ENCODE measurements at places on chromosomes 12 and 14.
A peak's percentile ranks its signal among the peaks of the same experiment; 100 is the strongest.

DNA sequence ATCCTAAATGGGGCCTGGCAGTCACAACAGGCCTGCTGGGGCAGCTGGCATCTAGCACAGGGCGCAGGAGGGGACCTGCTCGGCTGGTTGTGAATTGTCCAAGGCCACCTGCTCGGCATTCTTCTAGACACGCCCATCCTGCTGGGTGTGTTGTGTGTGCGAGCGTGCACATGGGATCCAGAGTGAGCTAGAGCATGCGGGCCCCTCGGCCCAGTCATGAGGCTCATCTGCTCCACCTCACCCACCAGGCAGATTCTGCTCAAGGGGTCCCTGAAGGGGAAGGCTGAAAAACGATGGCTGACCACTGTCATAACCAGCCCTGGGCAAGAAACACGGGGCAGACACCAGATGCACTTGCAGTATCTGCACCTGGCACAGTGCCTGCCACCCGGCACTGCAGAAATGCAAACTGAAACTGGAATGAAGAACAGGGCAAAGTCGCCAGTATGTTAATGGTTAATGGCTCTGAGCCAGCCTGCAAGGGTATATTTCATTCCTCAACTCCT, 31.8 kb downstream of the MAX start:
- no peak for DNase-seq

DNA sequence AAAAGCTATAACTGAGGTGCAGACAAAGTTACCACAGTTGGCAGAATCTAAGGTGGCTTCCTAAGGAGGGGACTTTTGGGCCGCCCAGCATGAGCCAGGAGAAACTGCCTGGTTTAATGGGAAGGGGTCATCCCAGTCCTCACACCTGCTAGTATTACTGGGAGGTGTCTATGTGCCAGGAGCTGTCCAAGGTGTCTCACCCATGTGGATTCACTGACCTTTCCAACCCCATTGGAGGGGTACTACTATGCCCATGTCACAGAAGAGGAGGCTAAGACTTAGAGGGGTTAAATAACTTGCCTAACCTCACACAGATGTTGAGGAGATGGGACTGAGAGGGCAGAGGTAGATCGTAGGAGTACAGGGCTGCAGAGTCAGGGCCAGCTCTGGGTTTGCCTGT, 10.2 kb downstream of the ABCB9 start:
- no peak for DNase-seq

DNA sequence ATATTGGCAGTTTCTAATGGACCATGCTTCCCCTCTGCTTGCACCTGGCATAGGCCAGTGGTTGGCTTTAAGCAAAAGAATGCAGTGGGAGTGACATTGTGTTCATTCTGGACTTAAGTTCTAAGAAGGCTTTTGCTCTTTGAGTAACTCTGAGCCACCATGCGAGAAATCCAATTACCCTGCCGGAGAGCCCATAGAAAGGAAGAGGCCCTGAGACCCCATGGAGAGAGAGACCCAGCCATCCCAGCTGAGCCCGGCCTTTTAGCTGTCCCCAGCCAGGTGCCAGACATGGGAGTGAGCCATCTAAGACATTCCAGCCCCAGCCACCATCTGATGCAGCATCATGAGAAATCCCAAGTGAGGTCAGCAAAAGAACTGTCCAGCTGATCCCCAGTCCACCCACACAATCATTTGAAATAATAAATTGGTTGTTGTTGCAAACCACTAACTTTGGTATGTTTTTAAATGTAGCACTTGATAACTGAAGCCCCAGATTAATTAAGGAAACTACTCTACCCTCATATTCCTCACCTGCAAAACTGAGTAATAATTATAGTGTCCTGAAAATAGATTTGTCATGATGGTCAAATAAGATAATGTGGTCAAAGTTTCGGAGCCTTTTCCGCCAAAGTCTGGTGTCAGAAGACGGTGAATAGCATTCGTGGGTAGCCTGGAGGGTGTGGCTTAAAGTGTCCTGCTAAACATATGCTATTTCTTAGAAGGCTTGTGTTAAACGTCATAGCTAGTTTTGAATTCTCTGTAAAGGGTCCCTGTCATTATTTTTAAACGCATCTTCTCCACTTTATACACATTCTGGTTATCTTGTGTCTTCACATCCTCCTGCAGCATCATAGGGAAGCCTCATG, 166.6 kb upstream of the PELI2 start:
- no peak for DNase-seq

DNA sequence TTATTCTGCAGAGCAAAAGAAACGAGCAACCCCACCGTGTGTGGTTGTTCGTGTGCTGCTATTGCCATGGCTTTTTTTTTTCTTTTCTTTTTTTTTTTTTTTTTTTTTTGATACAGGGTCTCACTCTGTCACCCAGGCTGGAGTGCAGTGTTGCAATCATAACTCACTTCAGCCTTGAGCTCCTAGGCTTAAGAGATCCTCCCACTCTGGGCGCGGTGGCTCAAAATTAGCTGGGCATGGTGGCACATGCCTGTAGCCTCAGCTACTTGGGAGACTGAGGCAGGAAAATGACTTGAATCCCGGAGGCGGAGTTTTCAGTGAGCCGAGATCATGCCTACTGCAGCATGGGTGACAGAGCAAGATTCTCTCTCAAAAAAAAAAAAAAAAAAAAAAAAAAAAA, 144.2 kb downstream of the ESR2 start:
- no peak for DNase-seq

DNA sequence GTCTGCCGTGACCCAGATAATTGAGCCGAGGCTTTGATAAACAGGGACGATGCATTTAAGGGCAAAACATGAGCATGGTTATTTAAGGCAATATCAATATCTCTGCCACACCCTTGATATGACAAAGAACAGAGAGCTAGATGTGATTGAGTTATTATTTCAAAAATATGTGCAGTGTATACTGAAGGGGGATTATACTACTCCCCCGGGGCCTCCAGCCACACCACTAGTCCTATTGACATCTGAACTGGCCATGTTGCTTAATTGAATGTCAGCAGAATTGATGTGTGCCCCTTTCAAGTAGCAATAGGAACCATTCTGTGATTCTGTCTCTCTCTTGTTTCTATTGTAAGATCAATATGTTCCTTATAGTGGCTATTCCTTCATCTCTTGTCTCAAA, 794.8 kb upstream of the SEL1L start:
- DNase-seq, result no peak

GRCh38 chr12:5964913-5965900, 20.1 kb upstream of the ANO2 start:
- no peak for DNase-seq

- DNase-seq, result peak; percentile 65
Observed at GRCh38 chr12:12975322-12976077, 23.5 kb upstream of the GPRC5D start.

- no peak for DNase-seq
Observed at GRCh38 chr12:6968426-6968825, 2.0 kb downstream of the PHB2 start.

GRCh38 chr12:111190741-111191526, 178.0 kb downstream of the PHETA1 start:
- no peak for DNase-seq

DNA sequence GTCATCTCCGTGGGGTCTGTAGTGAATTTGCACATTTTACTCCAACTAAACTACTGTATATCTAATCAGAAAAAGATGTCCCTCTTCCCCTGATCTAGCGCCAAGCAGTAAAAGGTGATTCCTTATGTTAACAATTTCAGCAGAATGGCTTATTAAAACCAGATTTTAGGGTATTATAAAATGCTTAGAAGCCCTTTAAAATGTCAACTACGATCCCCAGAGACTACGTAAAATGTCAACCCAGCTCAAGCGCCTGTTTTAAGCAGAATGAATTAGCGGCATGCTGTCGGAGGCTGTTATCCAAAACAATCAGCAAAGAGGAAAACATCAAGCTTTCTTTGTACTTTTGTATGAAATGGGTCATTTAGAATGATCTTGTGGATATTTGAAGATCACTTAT, 408.9 kb downstream of the SOX5 start:
- DNase-seq, result no peak

GRCh38 chr14:104888489-104889374, 23.7 kb downstream of the CEP170B start:
- DNase-seq, result no peak

DNA sequence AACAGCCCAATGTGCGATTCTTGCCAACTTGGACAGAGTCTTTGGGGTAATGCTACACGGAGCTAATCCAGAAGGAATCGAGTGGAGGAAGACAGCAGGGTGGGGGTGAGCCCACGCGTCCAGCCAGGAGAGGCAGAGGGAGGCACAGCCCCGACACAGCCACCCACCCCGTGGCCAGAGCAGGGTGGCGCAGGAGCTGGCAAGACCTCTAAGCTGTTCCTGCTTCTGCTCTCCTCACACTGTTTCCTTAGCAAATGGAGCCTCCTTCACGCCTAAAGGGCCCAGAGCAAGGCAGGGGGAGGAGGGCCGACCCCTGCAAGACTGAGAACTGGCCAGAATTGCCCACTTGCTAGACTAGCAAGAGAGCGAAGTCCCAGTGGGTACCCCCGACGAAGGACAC, 91.5 kb downstream of the FBXL14 start:
- no peak for DNase-seq

- peak; percentile 57 for DNase-seq
Observed at GRCh38 chr12:89040146-89040964, 311.9 kb downstream of the DUSP6 start.
